ENCODE measurements at places on chromosomes 4 and X.

GRCh38 chr4:65046192-65047133, 623.8 kb downstream of the EPHA5 start:
- DNase-seq = no peak

DNA sequence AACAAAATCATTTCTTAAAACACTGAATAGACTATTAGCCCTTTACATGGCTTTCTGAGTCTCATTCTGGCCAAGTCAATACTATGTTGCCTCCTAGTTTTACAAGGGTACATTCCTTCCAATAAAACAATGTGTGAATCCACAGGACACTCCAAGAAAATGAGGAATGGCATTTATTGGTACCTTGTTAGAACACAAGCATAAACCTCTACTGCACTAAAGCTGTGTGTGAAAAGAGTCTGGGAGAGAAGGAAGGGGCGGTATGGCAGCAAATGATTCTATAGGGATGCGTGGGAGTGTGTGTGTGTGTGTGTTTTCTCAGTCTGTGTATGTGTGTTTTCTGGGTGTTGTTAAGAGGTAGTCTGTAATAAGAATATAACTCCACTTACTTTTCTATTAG, 48.9 kb downstream of the CXCL1 start:
- no peak for DNase-seq

DNA sequence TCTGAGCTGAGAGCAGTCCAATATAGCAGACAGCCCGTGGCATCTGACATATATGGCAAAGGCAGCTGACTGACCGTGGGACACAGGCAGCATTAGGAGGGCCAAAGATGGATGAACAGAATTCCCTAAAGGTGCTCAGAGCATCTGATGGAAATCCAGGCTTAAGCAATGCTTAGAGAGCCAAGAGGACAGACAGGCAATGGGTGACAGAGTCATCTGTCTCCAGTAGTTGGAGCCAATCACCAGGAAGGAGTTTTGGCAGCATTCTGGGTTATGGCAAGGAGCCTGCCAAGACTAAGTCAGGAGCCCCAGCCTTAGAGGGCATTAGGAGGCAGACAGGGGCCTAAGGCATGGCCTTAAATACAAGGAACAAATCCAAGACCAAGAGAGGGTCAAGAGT, 153.3 kb upstream of the USP9X start:
- no peak for DNase-seq

DNA sequence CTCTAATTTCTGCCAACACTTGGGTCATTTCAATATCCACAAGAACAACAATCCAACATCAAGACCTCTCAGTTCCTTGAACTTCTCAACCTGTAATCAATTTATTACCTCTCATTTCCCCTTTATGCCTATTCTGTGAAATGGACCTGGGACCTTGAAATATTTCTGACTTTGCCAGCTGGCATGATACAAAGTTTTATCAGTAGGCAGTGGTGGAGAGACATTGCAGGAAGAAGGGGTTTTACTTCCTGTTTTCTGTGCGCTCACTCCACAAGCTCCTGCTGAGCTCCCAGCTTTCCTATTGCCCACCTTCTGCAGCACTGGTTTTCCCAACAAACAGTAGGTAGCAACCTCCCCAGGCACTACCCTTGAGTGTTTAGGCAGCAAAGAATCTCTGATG, 3.5 kb upstream of the ARHGEF6 start:
- DNase-seq = no peak

- DNase-seq = no peak
These were observed 38.2 kb upstream of the MAMLD1 start for GRCh38 chrX:150324919-150325318.

DNA sequence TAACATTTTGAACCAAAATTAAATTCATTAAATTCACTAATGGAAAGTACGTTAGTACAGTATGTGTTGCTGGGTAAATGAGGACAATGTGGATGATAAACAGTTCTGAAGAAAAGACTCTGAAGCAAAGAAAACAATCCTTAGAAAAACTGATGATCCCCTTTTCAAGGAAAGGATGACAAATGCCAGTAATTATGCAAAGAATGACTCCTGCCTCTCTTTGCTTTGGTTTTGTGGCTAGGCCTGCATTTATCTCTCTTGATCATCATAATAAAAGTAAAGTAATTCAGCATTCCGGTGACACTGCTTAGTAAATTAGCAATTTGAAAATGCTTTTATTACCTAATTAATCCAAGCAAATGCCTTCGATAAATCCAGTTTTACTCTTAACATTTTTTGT, 652.2 kb upstream of the DIPK2B start:
- DNase-seq = no peak

DNA sequence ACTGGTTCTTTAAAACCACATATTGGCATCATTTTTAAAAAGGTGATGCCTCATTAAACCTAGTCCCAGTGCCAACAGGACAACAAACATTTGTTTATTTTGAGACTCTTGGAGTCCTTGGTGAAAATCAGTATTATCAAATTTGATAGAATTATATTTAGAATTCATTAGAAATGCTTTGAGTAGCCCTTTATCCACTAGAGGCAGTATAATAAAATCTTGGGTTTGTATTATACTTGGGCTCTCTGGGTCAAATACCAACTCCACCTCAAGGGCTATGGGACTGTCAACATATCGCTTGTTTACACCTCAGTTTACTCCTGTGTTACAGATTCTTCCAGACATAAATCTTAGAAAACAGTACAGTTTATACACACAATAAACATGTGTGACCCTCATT, 335.7 kb upstream of the FSTL5 start:
- DNase-seq = no peak

DNA sequence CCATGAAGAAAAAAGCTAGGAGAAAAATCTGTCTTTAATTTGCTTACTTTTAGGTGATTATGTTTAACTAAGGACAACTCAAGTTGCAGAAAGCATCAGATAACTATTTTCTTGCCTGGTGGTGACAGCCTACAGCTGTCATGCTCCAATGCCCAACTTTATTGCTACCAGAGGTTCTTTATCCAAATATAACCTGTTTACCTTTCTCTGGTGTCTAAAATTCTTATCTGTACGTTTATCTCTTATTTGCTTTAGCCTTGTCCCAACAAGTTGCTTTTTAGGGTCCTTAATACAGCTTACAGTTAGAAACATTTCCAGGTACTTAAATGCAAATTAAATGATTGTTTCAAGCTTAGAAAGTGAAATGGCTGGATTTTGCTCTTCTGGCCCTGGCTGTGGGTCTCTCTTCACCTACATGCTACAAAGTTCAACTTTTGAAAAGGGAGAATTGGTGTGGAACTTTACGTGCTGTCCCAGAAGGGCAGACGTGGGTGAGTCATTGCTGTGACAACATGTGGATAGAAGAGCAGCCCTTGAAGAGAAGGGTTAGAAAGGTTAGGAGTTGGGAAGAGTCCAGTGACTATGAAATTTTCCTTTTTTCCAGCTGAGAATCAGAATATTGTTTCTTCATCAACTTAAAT, 60.7 kb downstream of the HPGD start:
- no peak for DNase-seq

GRCh38 chr4:119041396-119041795, 94.2 kb upstream of the MYOZ2 start:
- DNase-seq = no peak

DNA sequence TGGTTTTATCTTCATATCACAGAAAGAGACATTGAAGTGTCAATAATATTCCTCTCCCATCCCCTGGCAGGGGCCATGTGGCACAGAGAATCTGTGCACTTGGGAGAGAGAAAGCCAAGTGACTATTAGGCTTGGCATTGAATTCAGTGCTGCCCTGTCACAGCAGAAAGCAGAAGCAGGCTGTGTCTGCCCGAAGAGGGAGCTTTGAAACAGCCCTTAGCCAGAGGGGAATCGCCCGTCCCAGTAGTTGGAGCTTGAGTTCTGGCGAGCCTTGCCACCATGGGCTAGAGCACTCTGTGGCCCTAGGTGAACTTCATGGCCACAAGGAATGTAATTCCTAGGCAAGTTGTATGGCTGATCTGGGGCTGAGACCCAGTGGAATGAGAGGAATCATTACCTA, 282.5 kb upstream of the PCDH10 start:
- no peak for DNase-seq

DNA sequence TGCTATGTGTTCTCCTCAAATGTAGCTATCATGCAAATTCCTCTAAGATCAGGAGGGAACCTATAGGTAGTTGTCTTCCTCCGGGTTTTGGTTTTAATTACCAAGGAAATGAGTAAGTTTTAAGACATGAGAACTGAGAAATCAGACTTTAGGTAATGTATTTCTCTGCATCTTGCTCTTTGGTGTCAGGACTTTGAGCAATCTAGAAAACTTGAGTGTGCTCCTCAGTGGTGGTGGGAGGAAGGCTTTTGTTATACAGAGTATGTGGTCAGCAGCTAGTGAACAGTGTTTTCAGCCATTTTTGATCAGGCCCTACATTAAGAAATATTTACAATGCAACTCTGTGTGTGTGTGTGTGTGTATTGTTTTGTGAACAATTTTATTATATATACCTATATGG, 224.1 kb downstream of the KLHL13 start:
- no peak for DNase-seq

DNA sequence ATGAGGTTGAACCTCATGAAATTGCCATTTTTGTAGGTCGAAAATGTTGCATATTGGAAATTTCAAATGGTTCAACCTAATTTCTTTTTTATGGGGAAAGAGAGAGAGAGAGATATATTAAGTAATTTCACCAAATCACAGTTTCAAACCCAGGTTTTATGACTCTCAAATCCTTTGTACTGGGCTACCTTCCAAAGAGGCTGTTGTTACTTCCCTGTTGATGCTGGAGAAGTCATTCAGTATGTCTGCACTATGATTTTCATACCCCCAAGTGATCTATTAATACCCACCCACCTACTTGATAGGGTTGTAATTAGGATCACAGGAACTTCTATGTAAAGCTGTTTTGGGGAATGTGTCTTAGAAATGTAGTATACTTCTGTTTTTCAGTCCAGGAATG, 109.9 kb downstream of the ZNF330 start:
- no peak for DNase-seq

GRCh38 chr4:94650134-94650495, 107.6 kb upstream of the BMPR1B start:
- no peak for DNase-seq
